ENCODE measurements at places on chromosomes 1 and 21. TPM values are rescaled to one million over a fixed set of nuclear protein-coding genes. Genes with fewer than 3 reads are reported as not detected.
A peak's percentile ranks its signal among the peaks of the same experiment; 100 is the strongest.

GRCh38 chr21:45713613-45714012 lies 70.1 kb downstream of the PCBP3 start:
- H3K4me3 ChIP-seq = no peak overlapping the region
- no peak for DNase-seq
- no peaks in the 10 kb centered on the region for H3K27me3 ChIP-seq
- no peaks in the 10 kb centered on the region for H3K4me1 ChIP-seq
- H3K27ac ChIP-seq = no peak overlapping the region
- H3K36me3 ChIP-seq = no peaks in the 10 kb centered on the region

DNA sequence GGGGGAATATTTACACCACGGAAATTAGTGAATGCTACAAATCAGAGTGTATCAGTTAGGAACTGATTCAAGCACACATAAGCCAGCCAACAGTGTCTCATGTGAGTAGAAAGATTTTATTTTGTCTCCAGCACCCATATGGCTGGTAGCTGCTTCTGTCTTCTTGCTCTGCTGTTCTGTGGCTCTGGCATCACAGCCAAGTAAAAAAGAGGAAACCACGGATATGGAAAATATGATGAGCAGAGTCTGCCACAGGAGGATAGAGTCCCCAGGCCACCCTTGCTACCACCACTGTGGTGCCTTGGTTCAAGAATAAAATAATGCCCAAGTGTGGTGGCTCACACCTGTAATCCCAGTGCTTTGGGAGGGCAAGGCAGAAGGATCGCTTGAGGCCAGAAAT lies 53.6 kb upstream of the SPOCD1 start:
- no peak for DNase-seq
- H3K4me3 ChIP-seq = no peak overlapping the region
- H3K27me3 ChIP-seq = no peaks in the 10 kb centered on the region
- H3K4me1 ChIP-seq = peaks cover 4% of the 10 kb centered on the region
- H3K27ac ChIP-seq = no peak overlapping the region

GRCh38 chr1:28508435-28508754 lies 2.6 kb downstream of the RCC1 start:
- no peaks in the 10 kb centered on the region for H3K27me3 ChIP-seq
- H3K36me3 ChIP-seq = peaks cover 25% of the 10 kb centered on the region
- H3K4me1 ChIP-seq = peaks cover 49% of the 10 kb centered on the region
- DNase-seq = no peak
- H3K4me3 ChIP-seq = no peak overlapping the region

TMPRSS15 gene
- not detected for total RNA-seq

CFHR1 gene
- not detected for total RNA-seq

- H3K4me1 ChIP-seq = peaks cover 20% of the 10 kb centered on the region
- DNase-seq = no peak
- no peak overlapping the region for H3K4me3 ChIP-seq
- H3K27ac ChIP-seq = peak overlapping the region; percentile 16
- H3K36me3 ChIP-seq = no peaks in the 10 kb centered on the region
Measured at GRCh38 chr1:67811781-67812180, 21.5 kb downstream of the GNG12 start.

NSL1 gene
- 47.5 TPM for total RNA-seq

DNA sequence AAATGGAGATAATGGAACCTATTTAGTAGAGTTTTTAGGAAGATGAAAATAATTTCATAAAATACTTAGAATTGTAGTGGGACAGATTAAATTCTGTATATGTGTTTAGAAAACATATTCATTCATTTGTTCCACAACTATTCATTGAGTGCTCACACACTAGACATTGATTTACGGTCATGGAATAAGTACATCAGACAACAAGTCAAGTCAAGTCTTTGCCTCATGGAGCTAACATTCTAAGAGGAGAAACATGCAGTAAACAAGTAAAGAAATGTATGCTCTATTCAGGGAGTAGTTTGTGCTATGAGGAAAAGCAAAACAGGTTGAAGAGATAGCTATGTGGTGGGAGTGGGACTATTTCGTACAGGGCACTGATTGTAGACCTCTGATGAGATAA lies 9.0 kb downstream of the BTBD19 start:
- H3K27me3 ChIP-seq = no peaks in the 10 kb centered on the region
- no peak overlapping the region for H3K27ac ChIP-seq
- no peaks in the 10 kb centered on the region for H3K36me3 ChIP-seq
- no peak for DNase-seq

DNA sequence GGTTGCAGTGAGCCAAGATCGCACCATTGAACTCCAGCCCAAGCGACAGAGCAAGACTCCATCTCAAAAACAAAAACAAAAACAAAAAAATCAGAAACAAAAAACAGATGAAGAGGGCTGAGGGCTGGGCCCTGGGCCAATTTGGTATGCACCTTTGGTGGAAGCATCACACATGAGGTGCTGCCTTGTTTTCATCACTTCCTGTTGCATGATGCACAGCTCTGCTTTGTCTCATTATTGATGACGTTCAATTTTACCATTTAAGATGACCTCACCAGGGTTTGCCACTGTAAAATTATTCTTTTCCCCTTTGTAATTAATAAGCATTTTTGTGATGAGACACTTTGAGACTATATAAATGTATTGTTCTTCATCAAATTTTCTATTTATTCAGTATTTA lies 9.8 kb upstream of the IFNAR2 start:
- no peak for DNase-seq
- no peaks in the 10 kb centered on the region for H3K27me3 ChIP-seq
- no peak overlapping the region for H3K27ac ChIP-seq

DNA sequence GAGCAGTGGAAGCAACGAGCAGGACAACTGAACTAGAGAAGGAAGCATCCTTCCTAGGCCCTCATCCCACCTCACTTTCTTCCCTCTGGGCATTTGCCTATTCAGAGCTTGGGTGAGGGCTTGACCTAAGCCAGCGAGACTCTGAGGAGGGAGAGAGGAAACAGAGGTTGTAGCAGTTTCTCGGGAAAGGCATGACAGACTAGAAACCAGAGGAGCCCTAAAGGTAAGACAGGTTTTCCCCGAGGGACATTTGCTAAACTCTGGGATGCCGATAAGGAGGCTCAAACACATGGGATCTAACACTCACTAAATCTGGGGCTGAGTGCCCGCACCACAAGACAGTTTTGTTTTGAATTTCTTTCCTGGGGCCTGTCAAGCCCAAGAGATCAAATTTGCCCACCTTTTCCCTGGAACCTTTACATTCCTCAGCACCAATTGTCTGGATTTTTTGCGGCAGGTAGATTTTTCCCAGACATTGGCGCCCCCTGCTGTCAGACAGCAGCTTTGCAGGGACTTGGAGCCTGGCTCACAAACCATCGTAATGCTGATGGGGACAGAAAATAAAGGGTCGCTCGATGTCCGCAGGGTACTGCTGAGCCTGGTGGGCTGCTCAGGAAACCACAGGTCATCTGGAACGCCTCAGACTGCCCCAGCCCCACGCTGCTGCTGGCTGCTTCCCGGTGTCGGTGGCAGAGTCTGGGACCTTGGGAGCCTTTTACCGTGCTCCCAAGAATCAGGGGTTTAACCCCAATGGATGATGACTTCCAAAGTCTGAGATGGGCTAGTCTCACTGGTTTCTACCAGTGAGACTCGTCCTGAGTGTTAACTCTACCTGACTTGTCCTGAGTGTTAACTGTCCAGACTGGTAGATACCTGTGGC lies 23.4 kb upstream of the TSPAN2 start:
- no peaks in the 10 kb centered on the region for H3K27me3 ChIP-seq
- H3K4me3 ChIP-seq = no peak overlapping the region
- peak; percentile 61 for DNase-seq
- H3K27ac ChIP-seq = no peak overlapping the region
- no peaks in the 10 kb centered on the region for H3K36me3 ChIP-seq

DNA sequence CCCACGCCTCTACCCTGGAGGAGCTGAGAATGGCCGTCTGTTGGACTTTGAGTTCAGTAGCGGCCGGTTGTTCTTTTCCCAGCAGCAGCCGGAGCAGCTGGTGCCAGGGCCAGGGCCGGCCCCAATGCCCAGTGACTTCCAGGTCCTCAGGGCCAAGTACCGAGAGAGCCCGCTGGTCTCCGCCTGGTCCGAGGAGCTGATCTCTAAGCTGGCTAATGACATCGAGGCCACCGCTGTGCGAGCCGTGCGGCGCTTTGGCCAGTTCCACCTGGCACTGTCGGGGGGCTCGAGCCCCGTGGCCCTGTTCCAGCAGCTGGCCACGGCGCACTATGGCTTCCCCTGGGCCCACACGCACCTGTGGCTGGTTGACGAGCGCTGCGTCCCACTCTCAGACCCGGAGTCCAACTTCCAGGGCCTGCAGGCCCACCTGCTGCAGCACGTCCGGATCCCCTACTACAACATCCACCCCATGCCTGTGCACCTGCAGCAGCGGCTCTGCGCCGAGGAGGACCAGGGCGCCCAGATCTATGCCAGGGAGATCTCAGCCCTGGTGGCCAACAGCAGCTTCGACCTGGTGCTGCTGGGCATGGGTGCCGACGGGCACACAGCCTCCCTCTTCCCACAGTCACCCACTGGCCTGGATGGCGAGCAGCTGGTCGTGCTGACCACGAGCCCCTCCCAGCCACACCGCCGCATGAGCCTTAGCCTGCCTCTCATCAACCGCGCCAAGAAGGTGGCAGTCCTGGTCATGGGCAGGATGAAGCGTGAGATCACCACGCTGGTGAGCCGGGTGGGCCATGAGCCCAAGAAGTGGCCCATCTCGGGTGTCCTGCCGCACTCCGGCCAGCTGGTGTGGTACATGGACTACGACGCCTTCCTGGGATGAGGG lies 28.5 kb upstream of the SPSB1 start:
- no peak overlapping the region for H3K4me3 ChIP-seq
- no peaks in the 10 kb centered on the region for H3K27me3 ChIP-seq
- H3K27ac ChIP-seq = no peak overlapping the region
- DNase-seq = no peak
- H3K4me1 ChIP-seq = no peaks in the 10 kb centered on the region

DNA sequence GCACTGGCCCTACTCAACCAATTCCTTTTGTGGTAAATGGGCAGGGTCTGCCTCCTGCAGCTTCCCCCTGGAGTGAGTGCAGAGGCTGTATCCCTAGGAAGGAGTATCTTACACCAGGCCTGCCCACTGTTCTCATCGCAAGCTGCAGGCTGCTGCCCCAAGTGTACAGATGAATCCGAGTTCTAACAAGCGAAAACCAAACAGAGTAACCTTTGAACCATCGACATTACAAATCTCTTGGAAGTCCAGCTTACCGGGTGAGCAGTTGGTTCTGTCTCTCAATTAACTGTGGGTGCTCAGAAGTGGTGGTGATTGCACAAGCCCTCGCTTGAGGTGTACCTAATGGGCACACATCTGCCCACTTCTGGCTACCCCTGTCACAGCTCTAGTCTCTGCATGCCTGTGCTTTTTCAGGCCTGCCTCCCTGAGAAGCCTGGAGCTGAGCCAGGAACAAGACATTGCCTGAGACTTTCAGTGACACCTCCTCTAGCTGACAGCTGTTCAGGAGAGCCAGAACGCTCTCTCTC lies 22.7 kb downstream of the INAVA start:
- H3K27me3 ChIP-seq = no peaks in the 10 kb centered on the region
- no peaks in the 10 kb centered on the region for H3K4me1 ChIP-seq
- peak; percentile 14 for DNase-seq
- no peak overlapping the region for H3K4me3 ChIP-seq
- no peaks in the 10 kb centered on the region for H3K36me3 ChIP-seq

KRTCAP2 gene
- total RNA-seq = 117 TPM

GRCh38 chr1:187960125-187960638 lies 1131.4 kb downstream of the PLA2G4A start:
- H3K27ac ChIP-seq = no peak overlapping the region
- DNase-seq = no peak
- H3K4me3 ChIP-seq = no peak overlapping the region
- no peaks in the 10 kb centered on the region for H3K36me3 ChIP-seq
- H3K4me1 ChIP-seq = no peaks in the 10 kb centered on the region

AIM2 gene
- total RNA-seq = not detected

GRCh38 chr1:51899022-51899421 lies 20.5 kb upstream of the NRDC start:
- H3K27ac ChIP-seq = no peak overlapping the region
- H3K4me3 ChIP-seq = no peak overlapping the region
- H3K36me3 ChIP-seq = no peaks in the 10 kb centered on the region
- DNase-seq = no peak
- H3K4me1 ChIP-seq = no peaks in the 10 kb centered on the region
- no peaks in the 10 kb centered on the region for H3K27me3 ChIP-seq

SH2D2A gene
- total RNA-seq = 2.5 TPM

Measured in thyroid gland (tissue), 4 donors.